Activated T-helper 2 cell treated with anti-CD3 and anti-CD28 coated beads, Interferon-gamma antibody, Interleukin-2, Interleukin-4, amounts not matched to agents 10 μg/mL and 5 μg/mL and 100 μg/mL, durations not matched to agents 14 hours and 24 hours and 36 hours (primary cell): ENCODE measurements at places on chromosomes 16 and 17. TPM values are rescaled to one million over a fixed set of nuclear protein-coding genes. Genes with fewer than 3 reads are reported as not detected.

SPEM1 gene
- total RNA-seq, result not detected in 2 replicates

EPOP gene
- 34.9 TPM in 2 replicates for total RNA-seq

TNP2 gene
- not detected in 2 replicates for total RNA-seq

TAOK2 gene
- 36.0 and 36.5 TPM in 2 replicates for total RNA-seq

PRAC2 gene
- not detected in 2 replicates for total RNA-seq

CCDC78 gene
- total RNA-seq, result 7.3 and 8.3 TPM in 2 replicates

CSH2 gene
- not detected in 2 replicates for total RNA-seq

EFCAB3 gene
- 0.11 TPM in 1 of 2 replicates, not detected in the other for total RNA-seq

ASPA gene
- total RNA-seq, result not detected in 2 replicates

TBC1D10B gene
- 63.4 and 64.4 TPM in 2 replicates for total RNA-seq

GRCh38 chr16:78570399-78571141, 471.1 kb downstream of the WWOX start:
- no peak for DNase-seq

- no peak for DNase-seq
Measured at GRCh38 chr16:66594739-66595138, 9.8 kb upstream of the CMTM3 start.

- peak; percentile 95 for DNase-seq
Measured at GRCh38 chr16:89700100-89700648, 1.3 kb downstream of the SPATA2L start.

GRCh38 chr16:67284699-67285646, 5.6 kb downstream of the PLEKHG4 start:
- no peak for DNase-seq

- peak; percentile 61 for DNase-seq
Measured at GRCh38 chr16:2874912-2875362, 8.1 kb upstream of the FLYWCH2 start.

- DNase-seq, result no peak
Measured at GRCh38 chr17:71985111-71986039, 135.4 kb upstream of the SOX9 start.

DNA sequence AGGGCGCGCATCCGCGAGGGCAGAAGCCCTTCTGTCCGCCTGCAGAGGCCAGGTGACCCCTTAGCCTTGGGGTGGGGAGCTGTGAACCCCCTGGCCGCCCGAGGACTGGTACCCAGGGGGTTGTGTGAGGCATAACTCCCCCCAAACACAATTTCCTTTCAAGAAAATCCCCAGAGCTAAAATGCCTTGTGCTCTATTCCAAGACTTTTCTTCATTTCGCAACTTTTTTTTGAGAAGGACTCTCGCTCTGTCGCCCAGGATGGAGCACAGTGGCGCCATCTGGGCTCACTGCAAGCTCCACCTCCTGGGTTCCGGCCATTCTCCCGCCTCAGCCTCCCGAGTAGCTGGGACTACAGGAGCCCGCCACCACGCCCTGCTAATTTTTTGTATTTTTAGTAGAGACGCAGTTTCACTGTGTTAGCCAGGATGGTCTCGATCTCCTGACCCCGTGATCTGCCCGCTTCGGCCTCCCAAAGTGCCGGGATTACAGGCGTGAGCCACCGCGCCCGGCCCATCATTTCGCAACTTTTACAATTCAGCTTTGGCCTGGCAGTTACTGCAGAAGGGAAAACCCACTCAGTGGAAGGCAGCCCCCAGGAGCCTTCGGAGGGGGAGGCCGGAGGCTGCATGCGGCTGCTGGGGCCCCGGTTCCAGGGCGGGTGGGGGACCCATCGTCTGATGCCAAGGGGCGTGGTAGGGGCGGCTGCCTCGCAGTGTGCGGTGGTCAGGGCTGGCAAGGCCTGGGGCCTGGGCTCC, 963 bp upstream of the APRT start:
- peak; percentile 16 for DNase-seq

DNA sequence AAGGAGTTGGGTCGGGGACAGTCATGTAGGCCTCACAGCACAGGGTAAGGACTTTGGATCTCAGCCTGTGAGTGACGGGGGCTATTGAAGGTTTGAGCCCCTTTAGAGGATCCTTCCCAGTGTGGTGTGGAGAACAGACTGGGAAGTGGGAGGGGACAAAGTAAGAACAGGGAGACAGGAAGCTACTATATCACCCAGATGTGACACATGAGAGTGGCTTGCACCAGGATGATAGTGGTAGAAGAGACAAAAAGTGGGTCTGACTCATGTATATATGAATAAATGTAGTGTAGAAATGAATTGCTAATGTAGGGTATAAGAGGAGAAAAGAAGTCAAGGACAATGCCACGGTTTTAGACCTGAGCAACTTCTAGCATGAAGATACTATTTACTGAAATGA, 4.5 kb downstream of the NUP93 start:
- DNase-seq, result no peak

DNA sequence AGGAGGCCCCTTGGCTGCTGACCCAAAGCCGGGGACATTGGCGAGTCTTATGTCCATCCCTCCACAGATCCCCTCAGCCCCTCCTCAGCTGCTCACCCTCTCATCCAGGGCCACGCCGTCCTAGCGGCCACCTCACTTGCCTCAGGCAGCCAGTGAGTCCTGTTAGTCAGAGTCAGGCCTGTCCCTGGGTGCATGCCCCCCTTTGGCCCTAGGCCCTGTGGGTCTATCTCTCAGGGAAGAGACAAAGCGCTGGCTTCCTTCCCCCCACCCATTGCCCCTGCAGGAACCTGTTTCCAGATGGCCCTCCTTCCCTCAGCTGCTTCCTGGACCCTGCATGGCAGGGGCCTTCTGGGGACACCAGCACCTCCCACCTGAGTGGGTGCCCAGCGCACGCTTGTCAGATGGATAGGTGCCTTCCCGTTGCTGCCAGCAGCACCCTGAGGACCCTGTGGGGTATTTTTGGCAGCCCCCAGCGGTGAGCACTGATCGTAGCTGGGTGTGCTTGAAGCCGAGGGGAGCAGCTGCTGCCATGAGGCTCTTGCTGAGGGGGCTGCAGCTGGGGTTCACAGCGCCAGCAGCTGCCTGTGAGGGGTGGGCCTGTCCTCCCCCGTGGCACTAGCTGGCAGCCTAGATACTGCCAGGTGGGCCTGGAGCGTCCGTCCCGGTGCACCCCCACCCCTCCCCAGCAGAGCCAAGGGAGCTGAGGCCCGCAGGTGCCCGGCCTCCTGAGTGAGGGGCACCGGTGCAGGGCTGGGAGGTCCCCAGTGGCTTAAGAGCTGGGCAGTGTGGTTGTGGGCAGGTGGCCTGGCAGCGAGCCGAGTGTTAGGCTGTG, 8.4 kb downstream of the DBNDD1 start:
- DNase-seq, result no peak

GRCh38 chr17:50127697-50128361, 2.1 kb downstream of the SAMD14 start:
- no peak for DNase-seq

- DNase-seq, result no peak
Measured at GRCh38 chr17:19670908-19671307, 22.4 kb downstream of the ALDH3A2 start.

- DNase-seq, result peak; percentile 17
Measured at GRCh38 chr17:16352303-16352666, 984 bp downstream of the CENPV start.

- no peak for DNase-seq
Measured at GRCh38 chr16:6447021-6447790, 885.4 kb upstream of the RBFOX1 start.

DNA sequence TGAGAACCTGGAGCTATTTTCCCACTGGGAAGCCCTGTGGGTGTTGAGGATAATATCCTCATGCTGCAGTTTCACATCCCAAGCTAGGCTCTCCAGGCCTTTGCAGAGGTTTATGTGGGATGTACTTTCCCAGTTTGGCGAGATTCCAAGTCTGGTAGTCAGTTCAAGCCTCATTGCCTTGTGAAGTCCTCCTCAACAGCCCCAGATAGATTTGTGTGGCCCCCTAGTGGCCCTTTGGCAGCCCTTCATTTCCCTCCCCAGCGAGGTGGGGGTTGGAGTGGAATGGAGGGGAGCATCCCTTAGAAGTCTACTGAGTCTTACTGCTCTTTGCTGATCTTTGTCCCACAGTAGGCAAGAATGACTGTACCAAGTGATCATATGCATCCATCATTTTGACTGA, 137.9 kb downstream of the CDH11 start:
- DNase-seq, result no peak

GRCh38 chr17:64449545-64449944, 630 bp downstream of the MILR1 start:
- no peak for DNase-seq

- no peak for DNase-seq
Measured at GRCh38 chr17:63430223-63430622, 15.9 kb downstream of the CYB561 start.

DNA sequence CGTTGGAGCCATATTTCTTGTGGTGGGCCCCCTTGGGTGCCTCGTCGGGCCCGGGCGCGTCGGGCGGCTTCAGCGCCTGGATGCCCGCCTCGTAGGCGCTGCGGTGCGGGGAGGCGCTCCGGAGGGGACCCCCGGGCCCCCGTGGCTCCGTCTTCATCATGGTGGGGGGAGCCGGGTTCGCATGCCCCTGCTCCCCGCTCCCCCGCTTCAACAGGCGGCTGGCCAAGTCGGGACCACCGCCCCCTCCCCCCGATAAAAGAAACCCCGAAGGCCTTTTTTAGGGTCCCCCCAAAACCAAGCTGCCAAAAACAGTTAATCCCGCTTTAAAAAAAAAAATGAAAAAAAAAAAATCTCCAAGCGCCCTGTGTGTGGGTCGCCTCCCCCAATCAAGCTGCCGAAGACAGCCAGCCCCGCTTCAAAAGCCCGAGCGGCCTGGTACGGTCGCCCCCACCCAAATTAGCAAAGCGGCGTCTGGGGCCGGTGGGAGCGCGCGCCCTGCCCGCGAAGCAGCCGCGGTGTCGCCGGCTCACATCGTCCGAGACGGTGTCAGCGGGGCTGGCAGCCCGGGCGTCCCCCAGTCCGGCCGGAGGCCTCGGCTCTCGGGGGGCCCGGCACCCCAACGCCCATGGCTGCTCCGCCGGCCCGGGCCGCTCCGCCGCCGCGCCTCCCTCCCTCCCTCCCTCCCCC, at the start of gene PPP1R9B:
PPP1R9B (minus strand) TSS at position 324 of the 687 bp plus-strand sequence; CDS start at position 160, 164 bp downstream.
- DNase-seq, result no peak

GRCh38 chr16:28260193-28260592, 32.1 kb upstream of the SBK1 start:
- no peak for DNase-seq

DNA sequence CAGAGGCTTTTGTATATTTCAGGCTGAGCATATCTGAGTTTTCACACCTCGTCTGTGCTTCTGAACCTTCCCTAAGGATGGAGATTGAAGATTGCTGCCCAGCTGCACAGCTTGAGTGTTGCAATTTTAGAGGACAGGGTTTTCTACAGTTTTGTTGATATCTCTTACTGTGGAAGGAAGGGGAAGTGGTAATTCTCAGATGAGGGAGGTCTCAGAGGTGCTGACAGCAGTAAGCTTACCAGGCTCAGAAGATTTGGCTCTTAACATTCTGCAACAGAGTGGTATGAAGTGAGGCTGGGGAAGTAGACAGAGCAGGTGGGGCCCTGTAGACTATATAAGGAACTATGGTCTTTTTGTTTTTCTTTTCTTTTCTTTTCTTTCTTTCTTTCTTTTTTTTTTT, 45.8 kb upstream of the ARHGAP17 start:
- DNase-seq, result no peak

- no peak for DNase-seq
Measured at GRCh38 chr16:75865736-75866135, 139.4 kb upstream of the CPHXL start.

DNA sequence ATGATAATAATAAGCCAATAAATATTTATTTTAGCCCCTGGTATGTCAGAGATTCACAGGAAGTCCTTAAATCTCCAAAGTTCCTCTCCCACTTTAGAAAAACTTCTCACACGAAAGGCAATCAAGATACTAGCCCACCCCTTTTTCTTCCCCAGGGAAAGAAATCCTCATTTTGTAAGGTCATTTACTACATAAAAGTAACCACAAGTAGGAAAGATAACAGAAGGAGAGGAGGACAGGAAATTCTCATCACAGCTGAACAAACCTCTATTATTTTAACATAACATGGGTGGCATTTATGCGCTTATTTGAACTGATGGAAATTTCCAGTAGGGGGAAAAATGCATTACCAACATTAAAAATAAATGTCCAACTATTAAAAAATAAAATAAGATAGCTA, 3.4 kb downstream of the FAM222B start:
- DNase-seq, result no peak

- DNase-seq, result no peak
Measured at GRCh38 chr16:15773968-15774367, 82.9 kb downstream of the MYH11 start.

DNA sequence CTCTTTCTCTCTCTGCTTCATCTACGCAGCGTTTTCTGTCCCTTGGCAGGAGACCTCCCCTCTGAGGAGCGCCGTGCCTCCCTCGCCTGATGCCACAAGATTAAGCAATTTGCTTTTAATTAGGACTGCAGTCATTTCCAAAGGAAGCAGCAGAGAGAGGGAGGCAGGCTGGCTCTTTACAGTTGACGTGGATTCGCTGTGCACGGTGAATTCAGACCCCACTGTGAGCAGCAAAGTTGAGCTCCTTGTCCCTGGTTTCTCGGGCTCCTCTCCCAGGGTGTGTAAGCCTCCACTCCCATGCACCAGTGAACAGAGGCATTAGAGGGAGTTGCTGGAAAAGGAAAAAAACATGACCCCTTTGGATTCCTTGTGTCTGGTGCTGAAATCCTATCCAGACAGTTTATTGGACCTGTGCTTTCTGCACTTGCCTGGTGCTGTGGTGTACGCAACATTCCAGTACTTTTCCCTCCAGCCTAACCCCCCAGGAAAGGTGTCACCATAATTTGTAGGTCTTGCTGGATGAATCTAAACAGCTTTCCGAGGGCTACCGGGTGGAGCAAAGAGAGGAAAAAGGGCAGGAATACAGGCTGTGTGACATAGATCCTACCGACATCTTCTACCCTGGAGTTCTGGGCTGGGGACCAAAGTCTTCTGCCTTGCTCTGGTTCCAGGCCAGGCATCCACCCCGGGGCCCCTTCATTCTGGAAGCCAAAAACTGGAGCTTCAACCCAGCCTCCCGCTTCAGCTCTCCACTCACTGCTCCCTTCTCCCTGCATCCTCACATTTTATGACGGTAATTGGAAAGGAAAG, 171.0 kb downstream of the MAF start:
- DNase-seq, result no peak

DNA sequence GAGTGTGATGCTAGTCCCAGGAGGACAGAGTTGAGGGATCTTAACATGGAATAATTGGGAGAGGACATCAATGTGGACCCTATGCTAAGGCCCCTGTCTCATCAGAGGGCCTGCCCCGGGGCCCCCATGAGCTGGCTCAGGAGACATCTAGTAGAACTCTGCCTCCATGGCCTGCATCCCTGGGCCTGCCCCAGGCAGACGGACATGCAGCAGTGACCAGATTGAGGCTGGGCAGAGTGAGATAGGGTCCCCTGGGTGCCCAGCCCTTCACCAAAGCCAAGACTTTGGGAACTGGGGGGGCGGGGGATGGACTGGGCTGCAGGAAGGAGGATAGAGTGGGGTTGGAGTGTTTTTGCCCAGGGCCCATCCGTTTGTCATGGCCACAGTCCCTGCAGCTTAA, 115.2 kb downstream of the CCDC182 start:
- no peak for DNase-seq
